ENCODE measurements at places on chromosomes 5 and 9.

DNA sequence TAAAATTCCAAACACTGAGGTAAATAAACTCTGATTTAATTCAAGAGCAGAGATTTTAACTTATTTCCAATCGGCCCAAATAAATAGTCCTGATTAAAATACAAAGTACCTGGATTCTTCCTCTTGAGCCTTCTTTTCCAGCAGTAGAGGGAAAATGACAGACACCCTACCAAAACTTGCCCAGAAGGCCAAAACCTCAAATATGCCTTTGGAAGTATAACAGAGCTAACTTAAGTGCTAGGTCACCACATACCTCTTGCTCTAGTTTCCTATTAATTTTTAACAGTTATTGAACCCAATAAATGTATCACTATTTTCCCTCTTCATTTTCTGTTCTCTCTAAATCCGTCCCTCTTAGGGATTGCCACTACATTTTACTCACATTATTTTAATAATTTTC lies 1.4 kb downstream of the BAAT start:
- H3K36me3 ChIP-seq, result no peaks in the 10 kb centered on the region
- peaks cover 2% of the 10 kb centered on the region for H3K4me1 ChIP-seq
- H3K27ac ChIP-seq, result no peak overlapping the region
- no peak for DNase-seq
- H3K27me3 ChIP-seq, result no peaks in the 10 kb centered on the region

GRCh38 chr9:94699715-94700373 lies 26.7 kb upstream of the AOPEP start:
- H3K27me3 ChIP-seq, result peaks cover 50% of the 10 kb centered on the region
- no peak for DNase-seq
- H3K36me3 ChIP-seq, result no peaks in the 10 kb centered on the region
- peaks cover 2% of the 10 kb centered on the region for H3K4me1 ChIP-seq

DNA sequence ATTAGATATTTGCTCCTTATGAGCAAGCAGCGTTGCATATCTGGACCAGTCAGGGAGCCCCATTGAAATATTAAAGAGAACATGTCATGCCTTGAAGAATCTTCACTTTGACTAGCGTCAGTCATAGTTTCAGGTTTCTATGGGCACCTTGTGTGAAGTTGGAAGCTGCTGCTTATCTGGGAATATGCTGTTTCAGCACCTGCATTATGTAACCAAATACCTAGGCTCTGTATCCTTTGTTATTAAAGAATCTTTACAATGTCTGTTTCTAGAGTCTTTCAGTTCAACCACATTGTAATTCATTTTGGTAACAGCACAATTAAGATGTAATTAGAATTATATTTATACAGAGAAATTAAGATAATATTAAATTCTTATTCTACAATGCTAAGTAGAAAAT lies 818.8 kb upstream of the TYRP1 start:
- no peaks in the 10 kb centered on the region for H3K4me1 ChIP-seq
- H3K36me3 ChIP-seq, result no peaks in the 10 kb centered on the region
- H3K4me3 ChIP-seq, result no peak overlapping the region
- H3K27me3 ChIP-seq, result no peaks in the 10 kb centered on the region

DNA sequence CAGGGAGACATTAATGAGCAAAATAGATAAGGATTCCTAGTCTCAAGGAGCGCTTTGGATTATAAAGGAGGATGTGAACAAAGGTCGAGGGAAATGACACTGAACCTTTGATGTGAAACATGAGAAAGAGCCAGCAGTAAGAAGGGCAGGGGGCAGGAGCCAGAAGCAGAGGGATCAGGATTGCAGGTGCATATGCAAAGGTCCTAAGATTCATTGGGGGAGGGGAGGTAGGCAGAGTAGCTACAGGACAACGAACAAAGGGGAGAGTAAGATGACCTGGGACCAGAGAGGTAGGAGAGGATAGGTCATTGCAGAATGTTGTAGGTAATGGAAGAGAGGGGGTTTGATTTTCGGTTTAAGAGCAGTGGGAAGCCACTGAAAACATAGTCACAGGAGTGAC lies 129.2 kb upstream of the TRPM3 start:
- H3K4me3 ChIP-seq, result no peak overlapping the region
- H3K36me3 ChIP-seq, result no peaks in the 10 kb centered on the region
- no peaks in the 10 kb centered on the region for H3K4me1 ChIP-seq
- no peak for DNase-seq
- peaks cover 6% of the 10 kb centered on the region for H3K27me3 ChIP-seq

GRCh38 chr5:10339058-10339811 lies 14.3 kb upstream of the MARCHF6 start:
- H3K36me3 ChIP-seq, result peaks cover 7% of the 10 kb centered on the region
- peaks cover 16% of the 10 kb centered on the region for H3K27me3 ChIP-seq
- no peak overlapping the region for H3K4me3 ChIP-seq
- H3K4me1 ChIP-seq, result peaks cover 2% of the 10 kb centered on the region
- H3K27ac ChIP-seq, result no peak overlapping the region

DNA sequence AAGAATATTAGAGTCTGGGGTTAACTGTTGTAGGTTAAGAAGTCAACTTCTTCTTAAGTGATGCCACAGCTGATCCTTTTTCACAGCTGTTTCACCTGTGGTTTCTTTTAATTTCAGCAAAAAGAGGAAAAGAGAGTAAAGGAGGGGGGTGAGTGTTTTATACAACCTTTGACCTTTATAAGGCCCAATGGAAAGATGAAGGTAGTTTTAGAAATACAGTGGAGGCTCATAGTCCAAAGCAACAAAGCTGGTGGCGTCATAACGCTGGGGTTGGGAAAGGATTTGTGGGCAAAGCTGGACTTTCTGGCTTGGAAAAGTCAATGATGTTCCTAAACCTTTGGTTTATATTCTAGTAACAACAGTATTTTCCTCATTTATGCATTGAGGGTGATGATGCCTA lies 49.5 kb downstream of the RCL1 start:
- DNase-seq, result no peak
- H3K4me1 ChIP-seq, result peaks cover 31% of the 10 kb centered on the region
- no peaks in the 10 kb centered on the region for H3K27me3 ChIP-seq
- no peak overlapping the region for H3K27ac ChIP-seq

GRCh38 chr5:6377582-6377904 lies 804 bp downstream of the MED10 start:
- DNase-seq, result no peak
- H3K27me3 ChIP-seq, result no peaks in the 10 kb centered on the region
- H3K4me1 ChIP-seq, result peaks cover 38% of the 10 kb centered on the region
- peak overlapping the region; percentile 97 for H3K27ac ChIP-seq
- H3K4me3 ChIP-seq, result peak overlapping the region; percentile 99

- no peaks in the 10 kb centered on the region for H3K4me1 ChIP-seq
- H3K27ac ChIP-seq, result no peak overlapping the region
- DNase-seq, result no peak
- peaks cover 21% of the 10 kb centered on the region for H3K27me3 ChIP-seq
- peaks cover 2% of the 10 kb centered on the region for H3K36me3 ChIP-seq
Measured at GRCh38 chr5:109455598-109456096, 45.9 kb upstream of the PJA2 start.

DNA sequence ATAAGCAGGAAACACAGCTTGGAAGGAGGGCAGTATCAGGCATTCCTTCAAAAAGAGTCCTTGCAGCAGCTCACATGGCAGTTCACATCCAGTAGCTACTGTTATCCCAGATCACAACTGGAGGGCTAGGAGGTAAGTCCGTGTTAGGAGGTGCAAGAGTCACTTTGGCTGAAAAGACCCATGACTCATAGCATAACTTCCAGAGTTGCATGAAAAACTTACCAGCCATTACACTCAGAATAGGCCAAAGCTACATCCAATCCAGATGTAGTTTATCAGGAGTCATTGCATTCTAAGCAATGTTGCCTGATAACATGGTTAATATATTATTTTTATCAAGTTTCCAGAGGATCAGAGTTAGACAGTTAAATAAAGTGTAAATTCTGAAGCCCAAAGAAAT lies 1126.4 kb upstream of the SEMA6A start:
- H3K4me1 ChIP-seq, result no peaks in the 10 kb centered on the region
- no peak for DNase-seq
- H3K36me3 ChIP-seq, result no peaks in the 10 kb centered on the region
- no peak overlapping the region for H3K27ac ChIP-seq

GRCh38 chr5:171801-172331 lies 19.4 kb upstream of the LRRC14B start:
- no peak overlapping the region for H3K4me3 ChIP-seq
- H3K4me1 ChIP-seq, result peaks cover 4% of the 10 kb centered on the region
- peaks cover 17% of the 10 kb centered on the region for H3K27me3 ChIP-seq
- H3K36me3 ChIP-seq, result no peaks in the 10 kb centered on the region
- no peak for DNase-seq
- no peak overlapping the region for H3K27ac ChIP-seq

- H3K36me3 ChIP-seq, result peaks cover 3% of the 10 kb centered on the region
- H3K27me3 ChIP-seq, result no peaks in the 10 kb centered on the region
- H3K4me1 ChIP-seq, result peaks cover 5% of the 10 kb centered on the region
- no peak for DNase-seq
Measured at GRCh38 chr5:157444224-157444623, 15.8 kb upstream of the NIPAL4 start.

DNA sequence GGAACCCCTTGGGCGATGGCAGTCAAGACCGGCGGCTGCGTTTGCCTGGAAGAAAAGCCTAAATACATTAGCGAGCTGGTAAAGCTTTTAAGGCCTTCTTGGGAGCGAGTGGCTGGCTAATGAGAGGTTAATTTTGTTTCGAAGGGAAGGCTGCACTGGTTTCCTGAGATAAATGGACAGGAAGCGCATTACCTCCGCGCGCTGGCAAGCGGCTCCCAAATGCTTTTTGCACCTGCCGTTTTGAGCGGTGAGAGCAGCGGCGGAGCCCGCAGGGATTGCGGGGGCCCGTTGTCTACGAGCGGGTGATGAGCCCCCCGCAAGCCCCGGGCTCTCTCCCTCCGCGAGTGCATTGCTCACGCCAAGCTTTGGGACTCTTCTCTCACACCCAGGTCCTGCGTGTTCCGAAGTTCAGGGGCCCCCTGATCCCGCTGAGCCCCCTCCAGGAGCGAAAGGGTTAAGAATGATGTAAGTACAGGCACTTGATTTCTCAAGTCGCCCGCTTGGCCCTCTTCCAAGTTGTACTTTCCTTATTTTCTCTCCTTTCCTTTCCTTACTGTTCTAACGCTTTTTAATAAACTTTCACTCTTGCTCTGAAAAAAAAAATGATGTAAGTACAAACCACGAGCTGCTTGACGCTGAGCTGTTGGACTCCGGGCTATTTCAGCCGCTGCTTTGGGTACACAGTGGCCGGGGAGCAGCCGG lies 3.1 kb upstream of the RGMB start:
- H3K27ac ChIP-seq, result peak overlapping the region; percentile 95
- no peaks in the 10 kb centered on the region for H3K36me3 ChIP-seq
- peaks cover 19% of the 10 kb centered on the region for H3K27me3 ChIP-seq
- DNase-seq, result peak; percentile 11
- peaks cover 46% of the 10 kb centered on the region for H3K4me1 ChIP-seq

- peaks cover 16% of the 10 kb centered on the region for H3K36me3 ChIP-seq
- no peak for DNase-seq
- H3K27me3 ChIP-seq, result no peaks in the 10 kb centered on the region
- peak overlapping the region; percentile 95 for H3K27ac ChIP-seq
- peak overlapping the region; percentile 89 for H3K4me3 ChIP-seq
Measured at GRCh38 chr9:120875643-120875953, 1.4 kb downstream of the PHF19 start.

- DNase-seq, result no peak
- peaks cover 2% of the 10 kb centered on the region for H3K4me1 ChIP-seq
- no peak overlapping the region for H3K4me3 ChIP-seq
- H3K27me3 ChIP-seq, result peaks cover 21% of the 10 kb centered on the region
- H3K36me3 ChIP-seq, result no peaks in the 10 kb centered on the region
Measured at GRCh38 chr5:135251093-135251492, 147.9 kb downstream of the MACROH2A1 start.

DNA sequence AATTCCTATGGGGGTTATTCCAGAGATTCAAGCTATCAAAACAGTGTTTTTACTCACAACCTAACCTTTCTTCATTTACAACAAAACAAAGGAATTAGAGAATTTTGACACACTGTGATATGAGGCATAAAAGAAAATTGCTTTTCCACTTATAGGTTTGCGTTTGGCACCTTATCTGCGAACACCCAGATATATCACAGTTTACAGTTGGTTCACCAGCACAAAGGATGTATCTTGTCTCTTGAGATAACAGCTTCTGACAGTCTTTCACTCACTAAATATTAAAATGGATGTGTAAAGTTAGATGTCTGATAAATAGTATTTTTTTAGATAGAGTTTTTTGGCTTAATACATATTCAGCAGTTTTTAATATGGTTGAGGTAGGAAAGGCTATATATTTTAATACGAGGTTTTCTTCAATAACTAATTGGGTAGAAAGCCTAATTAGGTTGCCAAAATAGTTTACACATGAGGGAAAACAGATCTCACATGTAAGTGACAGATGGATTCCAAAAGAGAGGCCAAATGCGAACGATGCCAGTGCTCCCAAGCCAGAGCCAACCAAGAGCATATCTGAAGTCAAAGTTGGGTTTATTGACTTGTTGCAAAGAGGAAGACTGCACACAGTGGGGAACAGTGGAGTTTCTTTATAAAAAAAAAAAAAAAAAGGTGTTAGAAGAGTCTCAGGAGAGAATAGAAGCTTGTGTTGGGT lies 1495.2 kb downstream of the MAT2B start:
- no peaks in the 10 kb centered on the region for H3K27me3 ChIP-seq
- H3K4me3 ChIP-seq, result no peak overlapping the region
- H3K27ac ChIP-seq, result no peak overlapping the region
- no peaks in the 10 kb centered on the region for H3K4me1 ChIP-seq
- no peak for DNase-seq

GRCh38 chr5:126969548-126969947 lies 60.8 kb downstream of the MARCHF3 start:
- H3K4me1 ChIP-seq, result peaks cover 19% of the 10 kb centered on the region
- DNase-seq, result no peak

- peak overlapping the region; percentile 56 for H3K27ac ChIP-seq
- peaks cover 3% of the 10 kb centered on the region for H3K36me3 ChIP-seq
- H3K4me1 ChIP-seq, result peaks cover 15% of the 10 kb centered on the region
Measured at GRCh38 chr9:27528886-27529315, 713 bp downstream of the MOB3B start.

DNA sequence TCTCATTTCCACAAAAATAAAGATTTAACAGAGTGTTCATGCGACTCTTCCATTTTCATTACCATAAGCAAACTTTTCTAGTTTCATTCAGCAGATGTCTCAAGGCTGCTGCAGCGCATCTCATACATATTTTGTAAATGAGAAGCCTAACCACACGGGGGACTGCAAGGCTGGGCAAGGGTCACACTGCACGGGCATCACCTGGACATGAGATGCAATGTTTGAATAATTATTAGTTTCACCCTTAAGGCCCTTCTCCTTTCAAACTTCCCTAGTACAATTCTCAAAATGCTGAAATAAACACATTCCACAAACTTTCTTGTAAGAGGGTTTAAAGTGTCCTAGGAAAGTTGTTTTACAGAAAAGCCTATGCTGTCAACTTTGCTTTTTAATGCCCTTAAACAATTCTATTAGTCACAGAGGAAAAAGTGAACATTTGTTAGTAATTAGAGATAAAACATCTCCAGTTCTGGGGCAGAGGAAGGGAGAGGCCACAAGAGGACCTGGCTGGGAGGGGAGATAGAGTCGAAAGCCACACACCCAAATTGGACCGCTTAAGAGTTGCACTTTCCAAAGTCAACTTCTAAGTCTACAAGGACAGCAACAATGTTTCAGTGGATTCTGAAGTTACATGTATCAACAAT lies 1.3 kb downstream of the DENND1A start:
- peaks cover 30% of the 10 kb centered on the region for H3K4me1 ChIP-seq
- peaks cover 5% of the 10 kb centered on the region for H3K27me3 ChIP-seq
- no peak for DNase-seq

GRCh38 chr9:82894961-82895821 lies 167.8 kb downstream of the RASEF start:
- DNase-seq, result no peak
- no peak overlapping the region for H3K27ac ChIP-seq
- no peaks in the 10 kb centered on the region for H3K27me3 ChIP-seq
- no peaks in the 10 kb centered on the region for H3K4me1 ChIP-seq
- H3K36me3 ChIP-seq, result no peaks in the 10 kb centered on the region
- H3K4me3 ChIP-seq, result no peak overlapping the region

GRCh38 chr5:126416266-126416925 lies 6.8 kb upstream of the GRAMD2B start:
- H3K27me3 ChIP-seq, result peaks cover 11% of the 10 kb centered on the region
- H3K27ac ChIP-seq, result no peak overlapping the region
- peaks cover 4% of the 10 kb centered on the region for H3K36me3 ChIP-seq
- H3K4me1 ChIP-seq, result peaks cover 3% of the 10 kb centered on the region
- DNase-seq, result no peak
